ENCODE measurements at places on chromosomes 2 and 18.

- no peak for DNase-seq
These were observed 175.4 kb downstream of the MAIP1 start for GRCh38 chr2:200130762-200131166.

DNA sequence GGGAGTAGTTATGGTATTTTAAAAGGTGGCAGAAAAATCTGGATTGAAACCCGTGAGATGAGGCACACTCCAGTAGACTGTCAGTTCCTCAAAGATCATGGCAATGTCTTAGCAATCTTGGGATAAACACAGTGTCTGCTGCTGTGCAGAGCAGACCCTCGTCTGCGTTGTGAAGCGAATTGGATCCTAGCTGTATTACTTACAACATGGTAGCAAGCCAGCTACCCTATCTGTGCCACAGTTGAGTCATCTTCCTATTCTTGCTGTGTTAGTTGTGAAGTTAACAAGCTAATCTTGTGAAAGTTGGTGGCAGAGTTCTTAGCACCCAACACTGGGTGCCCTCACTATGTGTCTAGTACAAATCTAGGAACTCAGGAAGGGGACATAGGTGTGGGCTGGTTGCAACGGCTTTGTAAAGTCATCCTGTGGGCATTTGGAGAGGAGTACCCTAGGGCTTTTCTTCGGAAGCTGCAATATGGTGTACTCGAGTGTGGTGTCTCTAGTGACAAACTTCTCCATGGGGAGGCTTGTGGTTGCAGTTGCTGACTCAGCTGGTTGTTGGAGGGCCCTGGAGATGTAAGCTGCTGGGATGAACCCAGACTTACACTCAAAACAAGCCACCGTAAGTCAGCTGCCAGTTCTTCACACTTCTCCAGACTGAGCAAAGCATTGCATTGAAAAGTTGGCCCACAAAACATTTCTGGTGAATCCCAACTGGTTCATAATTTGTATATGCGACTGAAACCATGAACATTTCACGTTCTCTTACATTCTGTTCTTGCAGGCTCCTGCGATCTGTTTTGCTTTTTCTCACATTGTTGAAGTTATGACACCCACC, 61.5 kb downstream of the ADCYAP1 start:
- DNase-seq = no peak

GRCh38 chr2:179020156-179020750, 29.7 kb downstream of the CCDC141 start:
- DNase-seq = no peak

- no peak for DNase-seq
These were observed 87.3 kb upstream of the CCDC141 start for GRCh38 chr2:179137200-179137759.

GRCh38 chr2:127615511-127616166, 30.3 kb upstream of the GPR17 start:
- no peak for DNase-seq

GRCh38 chr18:10330428-10330827, 124.0 kb upstream of the APCDD1 start:
- no peak for DNase-seq

- DNase-seq = no peak
These were observed 15.7 kb upstream of the DARS1 start for GRCh38 chr2:136001131-136001530.

DNA sequence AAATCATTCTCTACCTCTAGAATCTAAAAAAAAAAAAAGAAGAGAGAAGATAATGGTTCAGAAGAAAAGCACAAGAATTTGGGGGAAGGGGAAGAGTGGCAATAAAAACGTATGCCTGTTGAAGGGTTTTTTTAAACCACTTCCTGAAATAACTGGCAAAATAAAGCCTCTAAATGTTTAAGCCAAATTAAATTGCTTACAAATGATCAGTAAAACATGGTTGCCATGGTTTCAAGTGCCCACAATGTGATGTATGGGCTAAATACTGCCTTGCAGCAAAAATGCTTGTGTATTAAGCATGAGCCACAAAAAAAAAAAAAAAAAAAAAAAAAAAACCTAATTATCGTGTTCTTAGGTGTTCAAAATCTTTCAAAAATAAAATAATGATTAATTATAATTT, 60.8 kb downstream of the RBM43 start:
- DNase-seq = no peak

Data from SHP77 treated with DMSO at 0.1 percent for 48 hours (cell line).